ENCODE measurements at places on chromosomes 2 and 18. TPM values are rescaled to one million over a fixed set of nuclear protein-coding genes. Genes with fewer than 3 reads are reported as not detected.

DNA sequence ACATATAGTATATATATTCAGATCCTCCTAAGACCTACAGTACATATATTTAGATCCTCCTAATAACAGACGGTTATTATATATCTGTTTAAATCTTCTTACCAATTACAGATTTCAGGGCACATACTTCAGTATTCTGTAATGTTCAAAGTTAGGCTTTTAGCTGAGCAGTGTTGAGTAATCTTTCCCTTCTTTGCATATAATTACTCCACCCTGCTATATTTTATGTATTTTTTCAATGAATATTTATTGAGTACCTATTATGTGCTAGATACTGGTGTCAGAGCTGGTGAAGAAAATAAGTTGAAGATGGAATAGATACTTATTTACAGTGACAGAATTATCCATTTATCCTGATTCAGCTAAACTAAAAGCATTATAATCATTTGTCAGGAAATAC lies 84.9 kb downstream of the NEB start:
- no peak overlapping the region for H3K27ac ChIP-seq
- no peaks in the 10 kb centered on the region for H3K27me3 ChIP-seq
- H3K4me3 ChIP-seq, result no peak overlapping the region

DNA sequence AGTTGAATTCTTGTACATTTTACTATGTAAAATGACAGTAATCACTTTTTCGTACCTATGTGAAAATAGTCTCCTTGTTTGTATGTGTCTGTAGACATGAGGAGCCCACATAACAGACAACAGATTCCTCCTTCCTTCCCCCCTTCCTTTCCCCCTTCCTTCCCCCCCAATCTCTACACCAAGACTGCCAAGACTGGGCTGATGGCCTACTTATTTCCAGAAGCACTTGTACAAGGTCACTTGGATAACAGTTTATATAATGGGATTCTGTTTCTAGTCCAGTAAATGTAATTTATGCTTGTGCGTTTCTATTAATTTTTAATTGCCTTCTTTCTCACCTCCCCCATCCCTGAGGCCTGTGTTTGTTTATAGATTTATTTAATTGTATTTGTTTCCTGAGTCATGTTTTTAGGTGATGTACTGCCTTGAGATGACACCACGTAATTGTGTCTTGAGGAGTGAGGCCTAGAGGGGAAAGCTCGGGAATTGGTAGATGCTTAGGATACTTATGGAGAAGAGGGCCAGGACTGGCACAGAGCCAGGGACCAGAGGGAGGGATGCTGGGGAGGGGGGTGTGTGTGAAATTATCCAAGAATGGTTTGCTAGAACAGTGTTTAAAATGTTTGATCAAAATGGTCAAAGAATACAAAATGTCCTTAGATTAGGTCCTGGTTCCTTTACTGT lies 12.3 kb downstream of the B3GNT2 start:
- H3K4me1 ChIP-seq, result no peaks in the 10 kb centered on the region
- H3K36me3 ChIP-seq, result no peaks in the 10 kb centered on the region
- H3K27ac ChIP-seq, result no peak overlapping the region

Gene CROCC2
- total RNA-seq, result not detected

Gene FLACC1
- 0.56 TPM for total RNA-seq

GRCh38 chr2:147934881-147935620 lies 85.5 kb downstream of the ORC4 start:
- no peaks in the 10 kb centered on the region for H3K4me1 ChIP-seq
- no peaks in the 10 kb centered on the region for H3K27me3 ChIP-seq
- no peak overlapping the region for H3K4me3 ChIP-seq
- H3K36me3 ChIP-seq, result peaks cover 2% of the 10 kb centered on the region

GRCh38 chr2:20797096-20797495 lies 25.8 kb downstream of the LDAH start:
- no peaks in the 10 kb centered on the region for H3K27me3 ChIP-seq
- H3K4me1 ChIP-seq, result no peaks in the 10 kb centered on the region
- no peak for DNase-seq
- H3K27ac ChIP-seq, result no peak overlapping the region
- no peaks in the 10 kb centered on the region for H3K36me3 ChIP-seq

- peak; percentile 22 for DNase-seq
- H3K4me1 ChIP-seq, result no peaks in the 10 kb centered on the region
- no peaks in the 10 kb centered on the region for H3K36me3 ChIP-seq
- H3K27me3 ChIP-seq, result no peaks in the 10 kb centered on the region
- H3K27ac ChIP-seq, result no peak overlapping the region
Observed at GRCh38 chr2:64562148-64562784, 38.1 kb downstream of the AFTPH start.

DNA sequence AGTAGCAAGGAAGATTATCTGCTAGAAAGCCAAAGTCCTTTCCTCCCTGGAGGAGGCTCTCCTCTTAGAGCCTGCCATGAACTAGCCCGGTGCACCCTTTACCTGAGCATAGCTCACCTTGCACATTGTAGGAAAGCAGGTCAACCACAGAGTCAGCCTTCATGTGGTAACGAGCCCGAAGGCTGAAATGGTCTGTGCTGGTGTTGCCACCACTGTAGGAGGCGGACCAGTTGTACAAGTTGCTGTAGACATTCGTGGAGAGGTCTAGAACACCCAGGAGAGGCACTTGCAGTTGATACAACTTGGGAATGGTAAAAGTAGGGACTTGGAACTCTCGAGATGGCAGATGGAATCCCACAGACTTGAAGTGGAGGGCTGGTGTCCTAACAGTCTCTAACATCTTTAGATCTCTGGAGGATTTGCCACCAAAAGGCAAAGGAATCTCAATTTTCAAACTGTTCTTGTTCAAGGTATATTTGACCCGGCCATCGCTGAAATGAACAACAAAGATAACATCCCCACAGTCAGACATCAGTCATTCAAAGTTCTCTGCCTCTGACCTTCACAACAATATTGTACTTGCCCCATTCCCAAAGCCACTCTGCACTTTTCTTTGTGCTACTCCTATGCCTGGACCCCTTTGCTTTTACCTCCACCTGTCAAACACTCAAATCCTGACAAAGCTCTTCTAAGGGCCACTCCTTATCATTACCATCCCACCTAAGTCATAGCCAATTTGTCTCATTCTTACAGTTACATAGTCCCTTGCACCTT lies 30.6 kb downstream of the APOB start:
- no peaks in the 10 kb centered on the region for H3K4me1 ChIP-seq
- H3K4me3 ChIP-seq, result no peak overlapping the region
- no peak for DNase-seq
- no peaks in the 10 kb centered on the region for H3K27me3 ChIP-seq

Gene POTEE
- not detected for total RNA-seq

GRCh38 chr18:59038295-59039039 lies 101.2 kb upstream of the SEC11C start:
- H3K27me3 ChIP-seq, result no peaks in the 10 kb centered on the region
- peaks cover 6% of the 10 kb centered on the region for H3K4me1 ChIP-seq
- no peak overlapping the region for H3K4me3 ChIP-seq
- DNase-seq, result no peak
- no peak overlapping the region for H3K27ac ChIP-seq
- no peaks in the 10 kb centered on the region for H3K36me3 ChIP-seq

DNA sequence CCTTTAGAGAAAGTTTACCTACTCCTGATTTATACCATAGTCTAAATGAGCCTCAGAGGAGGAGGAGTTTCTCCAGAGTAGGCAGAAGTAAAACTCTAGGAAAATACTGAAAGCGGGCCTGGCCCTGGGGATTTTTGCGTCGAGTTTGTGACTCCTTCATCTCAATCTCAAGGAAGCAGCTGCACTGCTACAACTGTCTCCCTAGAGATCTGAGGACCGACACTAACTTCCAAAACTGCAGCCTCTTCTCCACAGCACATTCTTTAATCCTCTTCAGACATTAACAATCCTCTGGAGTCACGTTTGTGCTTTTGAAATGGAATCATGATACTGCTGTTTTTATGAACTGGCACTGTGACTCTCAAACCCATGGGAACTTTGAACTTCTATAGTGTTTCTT lies 281.4 kb downstream of the KCNS3 start:
- no peak overlapping the region for H3K4me3 ChIP-seq
- no peaks in the 10 kb centered on the region for H3K4me1 ChIP-seq
- no peak for DNase-seq
- no peaks in the 10 kb centered on the region for H3K36me3 ChIP-seq

DNA sequence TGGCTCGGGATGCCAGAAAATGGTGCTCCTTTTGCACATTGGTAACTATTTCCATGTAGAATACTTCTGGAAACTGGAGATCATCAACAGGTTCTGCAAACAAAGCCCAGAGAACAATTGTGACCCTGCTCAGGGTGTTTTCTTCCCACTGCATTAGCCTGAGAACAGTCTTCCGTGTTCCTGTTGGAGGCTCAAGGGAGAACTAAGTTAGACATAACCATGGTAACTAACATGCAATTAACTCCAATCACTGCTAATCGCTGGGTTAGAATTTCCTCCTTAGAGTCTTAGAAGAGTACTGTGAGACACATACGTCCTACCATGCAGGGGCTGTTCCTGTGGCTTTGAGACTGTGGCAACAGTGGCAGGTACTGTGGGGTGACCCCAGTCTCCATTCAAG lies 36.0 kb upstream of the PDIA6 start:
- no peaks in the 10 kb centered on the region for H3K36me3 ChIP-seq
- no peak for DNase-seq
- no peak overlapping the region for H3K4me3 ChIP-seq
- H3K27me3 ChIP-seq, result peaks cover 12% of the 10 kb centered on the region
- no peaks in the 10 kb centered on the region for H3K4me1 ChIP-seq
- H3K27ac ChIP-seq, result no peak overlapping the region

Gene PDE11A
- total RNA-seq, result 0.56 TPM
